ENCODE measurements at places on chromosomes 2 and 18. TPM values are rescaled to one million over a fixed set of nuclear protein-coding genes. Genes with fewer than 3 reads are reported as not detected.

Gene SPATA3
- polyA plus RNA-seq, result not detected

Gene LONRF2
- polyA plus RNA-seq, result 0.38 TPM

Gene AGXT
- 0.16 TPM for polyA plus RNA-seq

Gene FEV
- polyA plus RNA-seq, result not detected
